CD4-positive, alpha-beta T cell treated with Interleukin-2 at 100 ng/mL for 4 hours (primary cell): ENCODE measurements at places on chromosomes 6 and 20.

DNA sequence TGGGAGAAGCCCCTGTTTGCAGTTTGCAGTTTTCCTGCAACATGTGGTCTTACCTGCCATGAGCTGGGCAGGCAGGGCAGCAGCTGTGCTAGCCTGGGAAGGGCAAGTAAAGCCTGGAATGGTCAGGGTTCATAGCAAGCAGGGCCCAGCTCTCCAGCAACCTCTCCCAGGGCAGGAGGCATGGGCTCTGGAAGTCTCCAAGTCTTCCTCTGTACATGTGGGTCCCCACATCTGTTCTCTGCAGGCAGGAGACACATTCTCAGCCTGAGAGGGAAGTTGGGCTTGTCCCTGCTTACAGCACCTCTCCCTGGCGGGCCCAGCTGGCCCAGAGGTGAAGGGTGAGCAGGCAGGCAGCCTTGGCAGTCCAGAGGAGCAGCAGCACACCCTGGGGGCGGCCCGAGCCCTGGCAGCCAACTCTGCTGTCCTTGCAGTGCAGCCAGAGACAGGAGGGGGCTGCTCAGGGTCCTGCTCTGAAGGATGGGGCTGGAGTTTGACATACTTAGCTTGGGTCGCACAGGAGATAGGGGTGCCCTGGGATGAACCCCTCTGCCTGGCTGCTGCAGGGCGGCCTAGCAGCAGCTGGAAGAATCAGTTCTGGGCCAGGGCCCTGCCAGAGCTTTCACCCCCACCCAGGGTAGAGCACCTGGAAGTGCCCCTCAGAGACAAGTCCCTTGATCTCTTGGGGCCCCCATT lies 176.0 kb downstream of the MRPL14 start:
- DNase-seq = no peak

- DNase-seq = no peak
These were observed 167.5 kb downstream of the SLC16A10 start for GRCh38 chr6:111254779-111255166.

GRCh38 chr6:45665859-45666258 lies 288.1 kb upstream of the SUPT3H start:
- DNase-seq = no peak

DNA sequence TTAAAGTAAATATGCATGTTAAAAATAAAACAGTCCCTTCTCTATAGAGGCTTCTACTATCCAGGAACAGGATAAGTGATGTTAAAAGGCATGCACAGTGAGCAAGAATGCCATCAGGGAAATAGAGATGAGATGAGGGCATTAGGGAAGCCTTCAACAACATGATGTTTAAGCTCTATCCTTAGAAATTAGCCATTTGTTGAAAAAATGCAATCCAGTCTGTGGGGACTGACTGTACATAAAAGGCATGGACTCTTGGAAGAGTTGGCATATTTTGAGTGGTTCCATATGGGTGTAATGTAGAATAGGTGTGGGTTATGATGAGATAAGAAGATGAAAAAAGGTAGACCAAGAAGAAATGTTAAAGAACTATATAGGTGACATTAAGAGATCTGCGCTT lies 5.8 kb downstream of the KIAA0319 start:
- no peak for DNase-seq

DNA sequence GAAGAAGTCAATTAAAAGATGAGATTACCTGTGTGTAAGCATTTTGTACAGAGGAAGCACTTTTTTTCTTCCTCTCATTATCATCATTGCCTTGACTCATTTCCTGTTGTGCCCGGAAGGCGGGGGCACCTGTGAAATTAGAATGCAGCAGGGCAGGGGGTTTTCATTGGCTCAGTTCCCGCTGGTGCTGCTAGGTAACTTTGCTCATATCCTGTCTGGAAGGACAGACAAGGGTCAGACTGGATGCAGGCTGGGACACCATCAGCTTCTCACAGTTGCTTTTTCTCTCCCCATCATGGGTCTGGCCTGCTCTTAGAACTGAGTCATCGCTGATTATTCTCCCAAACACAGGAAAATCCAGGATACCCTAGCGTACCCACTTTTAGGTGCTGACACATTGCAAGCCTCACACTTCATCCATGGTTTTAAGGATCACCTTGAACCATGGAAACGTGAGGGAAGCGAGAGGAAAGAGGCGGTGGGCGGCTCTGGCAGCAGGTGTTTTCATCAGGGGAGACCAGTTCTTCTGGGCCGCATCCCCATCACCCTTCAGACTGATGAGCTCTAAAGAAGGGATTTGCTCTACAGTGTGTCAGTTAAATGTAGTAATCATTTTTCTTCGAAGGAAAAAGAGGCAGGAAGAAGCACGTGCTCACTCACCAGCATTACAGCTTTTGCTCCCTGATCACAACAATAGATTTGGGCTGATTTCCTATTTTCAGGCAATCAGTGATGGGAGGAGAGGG lies 195.7 kb upstream of the SASH1 start:
- peak; percentile 36 for DNase-seq

- peak; percentile 2 for DNase-seq
These were observed 18.2 kb downstream of the GPX5 start for GRCh38 chr6:28543651-28544610.

DNA sequence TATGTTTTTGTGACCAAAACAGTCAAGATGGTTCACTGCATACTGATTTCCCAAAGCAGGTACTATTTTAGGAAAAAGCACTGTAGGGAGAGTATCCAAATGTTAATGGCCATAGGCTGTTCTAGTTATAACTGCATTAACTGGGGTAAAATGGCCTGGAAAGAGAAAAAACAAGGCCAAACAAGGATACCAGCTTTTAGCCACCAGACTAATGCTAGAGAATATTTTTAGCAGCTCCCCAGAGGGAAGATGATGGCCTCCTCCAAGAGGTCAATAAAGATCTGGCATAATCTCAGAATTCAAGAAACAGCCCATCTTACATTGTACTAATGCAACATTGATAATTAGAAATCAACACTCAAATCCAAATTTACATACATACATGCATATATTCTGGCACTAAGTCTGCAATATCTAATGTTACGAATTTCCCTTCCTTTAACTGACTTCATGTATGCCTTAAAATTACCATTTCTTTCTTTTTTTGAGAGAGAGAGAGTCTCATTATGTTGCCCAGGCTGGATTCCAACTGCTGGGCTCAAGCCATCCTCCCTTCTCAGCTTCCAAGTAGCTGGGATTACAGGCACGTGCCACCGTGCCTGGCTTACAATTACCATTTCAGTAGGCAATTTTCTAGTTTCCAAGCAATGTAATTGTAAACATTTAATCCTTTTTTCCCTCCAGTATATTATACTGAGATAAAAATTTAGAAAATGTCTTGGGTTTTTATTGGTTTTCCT lies 9.3 kb downstream of the COX7A2 start:
- no peak for DNase-seq

GRCh38 chr6:161166176-161166575 lies 107.7 kb downstream of the AGPAT4 start:
- no peak for DNase-seq

DNA sequence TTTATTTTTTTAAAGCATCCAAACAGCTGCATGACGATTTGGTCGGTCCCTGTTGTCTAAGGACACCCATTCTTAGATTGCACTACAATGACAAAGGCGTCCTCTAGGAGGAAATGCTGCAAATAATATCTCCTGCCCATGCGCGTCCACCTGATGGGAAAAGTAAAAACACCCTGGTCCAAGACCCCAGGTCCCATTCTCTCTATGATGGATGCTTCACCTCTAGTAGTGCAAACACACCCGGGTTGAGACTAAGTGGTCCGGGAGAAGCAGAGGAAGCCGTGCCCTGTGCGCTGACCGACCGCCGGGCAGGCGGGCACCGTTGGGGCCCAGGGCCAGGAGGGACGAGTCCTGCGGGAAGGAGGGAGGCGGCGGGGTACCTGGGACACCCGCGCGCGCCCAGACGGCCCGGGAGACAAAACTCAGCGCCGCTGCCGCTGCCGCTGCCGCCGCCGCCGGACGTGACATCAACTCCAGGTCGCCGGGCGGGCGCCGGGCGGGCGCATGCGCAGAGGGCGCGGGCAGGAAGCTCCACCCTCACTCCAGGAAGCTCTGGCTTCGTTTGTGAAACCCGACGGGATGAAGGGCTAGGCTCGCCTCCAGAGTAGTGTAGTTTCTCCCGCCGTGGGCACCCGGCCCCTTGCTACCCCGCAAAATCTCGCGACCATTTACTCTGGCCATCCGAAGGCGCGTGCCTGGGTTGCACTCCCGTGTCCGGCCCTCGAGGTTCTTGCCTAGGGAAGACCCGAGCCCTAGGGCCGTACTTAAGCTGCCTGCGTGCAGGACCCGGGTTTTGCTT lies at the start of gene TBC1D7:
Gene TBC1D7, minus strand, starts transcription at position 462 of the 799 bp plus-strand sequence. CDS start 1,639 bp downstream, outside the sequence.
- DNase-seq = peak; percentile 94

- no peak for DNase-seq
These were observed 21.8 kb upstream of the AMD1 start for GRCh38 chr6:110852773-110853172.

DNA sequence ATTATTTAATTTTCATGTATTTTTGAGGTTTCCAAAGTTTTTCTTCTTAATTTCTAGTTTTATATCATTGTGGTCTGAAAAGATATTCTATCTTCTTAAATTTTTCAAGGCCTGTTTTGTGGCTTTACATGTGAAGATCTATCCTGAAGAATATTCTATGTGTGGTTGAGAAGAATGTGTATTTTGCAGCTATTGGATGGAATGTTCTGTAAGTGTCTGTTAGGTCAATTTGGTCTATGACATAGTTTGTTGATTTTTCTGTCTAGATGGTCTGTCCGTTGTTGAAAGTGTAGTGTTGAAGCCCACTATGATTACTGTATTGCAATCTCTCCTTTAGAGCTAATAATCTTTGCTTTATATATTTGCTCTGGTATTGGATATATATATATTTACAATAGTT lies 125.7 kb downstream of the CRYBG1 start:
- no peak for DNase-seq

DNA sequence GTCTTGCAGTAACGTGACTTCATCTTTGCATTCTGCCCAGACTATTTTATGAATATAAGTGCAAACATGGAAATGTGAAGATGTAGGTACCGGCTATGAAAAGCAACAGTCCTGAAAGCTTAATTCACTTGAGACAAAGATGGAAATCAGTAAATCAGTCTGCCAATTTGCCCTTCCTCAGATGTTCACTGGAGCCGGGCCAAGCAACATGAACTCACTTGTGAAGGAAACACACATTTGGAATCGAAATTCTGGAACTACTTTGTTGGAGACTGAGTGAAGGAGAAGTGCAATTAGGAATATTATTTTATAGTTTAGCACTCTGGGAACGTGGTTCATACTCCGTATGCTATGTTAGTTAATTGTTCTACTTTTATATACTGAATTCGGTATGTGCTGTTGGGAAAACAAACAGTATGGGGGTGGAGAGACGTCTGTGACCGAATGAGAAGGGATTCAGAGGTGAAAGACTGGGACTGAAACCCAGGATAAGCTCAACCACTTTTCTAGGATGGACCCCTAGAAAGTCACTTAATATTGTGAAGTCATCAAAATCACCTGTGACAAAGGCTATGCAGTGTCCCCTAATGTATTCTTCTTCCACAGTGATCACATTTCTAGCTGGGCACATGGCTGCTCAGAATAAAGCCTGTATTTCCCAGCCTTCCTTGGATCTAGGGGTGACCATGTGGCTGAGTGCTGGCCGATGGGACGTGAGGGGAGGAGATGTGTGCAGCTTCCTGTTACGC lies 95.5 kb downstream of the PREX1 start:
- DNase-seq = no peak

GRCh38 chr20:58855506-58856389 lies 3.2 kb downstream of the GNAS start:
- DNase-seq = no peak

DNA sequence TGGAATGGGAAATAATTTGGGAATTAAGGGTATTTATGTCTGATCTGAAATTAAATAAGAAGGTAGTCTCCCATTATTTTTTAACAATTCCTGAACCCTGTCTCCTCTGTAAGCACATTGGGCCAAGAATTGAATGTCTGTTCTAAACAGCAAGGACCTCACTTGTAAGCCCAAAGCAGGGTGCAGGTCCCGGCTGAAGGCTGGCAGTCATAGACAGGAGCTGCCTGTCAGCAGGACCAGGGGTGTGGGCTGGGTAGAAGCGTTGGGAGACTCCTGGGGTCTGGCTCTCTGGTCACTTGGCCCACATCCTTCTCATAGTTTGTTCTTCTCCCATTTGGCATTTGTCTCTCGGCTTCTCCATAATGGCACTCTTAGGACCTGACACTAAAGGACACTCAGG lies 75.6 kb downstream of the SNX9 start:
- DNase-seq = no peak

GRCh38 chr20:23133560-23133998 lies 47.5 kb upstream of the CD93 start:
- no peak for DNase-seq

- no peak for DNase-seq
These were observed 242.1 kb downstream of the SOD2 start for GRCh38 chr6:159450815-159451465.

DNA sequence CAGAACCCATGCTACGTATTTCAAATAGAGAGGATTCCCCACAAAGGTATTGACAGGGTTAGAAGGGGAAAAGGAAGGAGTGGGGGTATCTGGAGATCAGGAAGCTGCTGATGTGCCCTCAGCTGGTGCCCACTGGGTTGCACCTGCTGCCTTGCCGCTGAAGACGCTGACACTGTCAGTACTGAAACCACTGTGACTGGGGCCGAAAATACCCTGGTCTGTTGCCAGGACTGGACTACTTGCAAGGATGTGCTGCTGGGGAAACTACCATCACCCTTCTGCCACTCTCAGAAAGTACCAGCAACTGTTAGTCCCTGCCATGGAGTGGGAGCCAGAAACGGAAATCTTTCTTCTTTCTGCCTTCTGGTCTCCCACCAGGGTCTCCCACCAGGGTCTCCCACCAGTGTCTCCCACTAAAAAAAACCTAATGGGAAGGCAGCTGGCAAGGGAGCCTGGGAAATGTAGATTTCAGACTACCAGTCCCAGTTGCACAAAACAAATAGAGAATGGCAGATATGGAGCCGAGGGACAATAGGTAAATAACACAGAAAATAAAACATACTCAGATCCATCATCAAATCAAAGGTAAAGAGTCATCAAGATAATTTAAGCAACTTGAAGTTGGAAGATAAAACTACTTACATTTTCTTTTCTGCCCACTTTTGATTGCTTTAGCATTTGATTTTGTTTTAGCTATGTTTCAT lies 204.8 kb downstream of the TPBG start:
- no peak for DNase-seq
